ENCODE measurements at places on chromosomes 11 and 22.

DNA sequence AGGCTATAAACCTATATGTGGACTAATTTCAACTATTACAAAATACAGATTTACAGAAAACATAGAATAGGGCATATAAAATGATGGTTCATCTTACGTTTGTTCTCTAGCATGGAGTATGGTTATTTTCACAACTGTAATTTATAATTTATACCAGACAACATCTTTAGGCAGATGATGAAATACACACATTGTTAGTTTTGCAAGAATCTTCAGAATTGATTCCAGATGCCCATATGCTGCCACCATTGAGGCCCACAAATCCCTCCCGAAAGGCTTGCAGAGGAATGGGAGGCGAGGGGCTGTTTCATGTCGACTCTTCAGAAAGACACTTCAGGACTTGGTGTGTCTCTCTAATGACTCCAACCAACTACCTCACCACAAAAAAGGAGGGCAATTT, 6.2 kb downstream of the PTPN5 start:
- DNase-seq: no peak

- DNase-seq: no peak
Measured at GRCh38 chr11:10265936-10266335, 28.1 kb downstream of the SBF2 start.

GRCh38 chr11:19436932-19437331, 196.2 kb upstream of the E2F8 start:
- no peak for DNase-seq

DNA sequence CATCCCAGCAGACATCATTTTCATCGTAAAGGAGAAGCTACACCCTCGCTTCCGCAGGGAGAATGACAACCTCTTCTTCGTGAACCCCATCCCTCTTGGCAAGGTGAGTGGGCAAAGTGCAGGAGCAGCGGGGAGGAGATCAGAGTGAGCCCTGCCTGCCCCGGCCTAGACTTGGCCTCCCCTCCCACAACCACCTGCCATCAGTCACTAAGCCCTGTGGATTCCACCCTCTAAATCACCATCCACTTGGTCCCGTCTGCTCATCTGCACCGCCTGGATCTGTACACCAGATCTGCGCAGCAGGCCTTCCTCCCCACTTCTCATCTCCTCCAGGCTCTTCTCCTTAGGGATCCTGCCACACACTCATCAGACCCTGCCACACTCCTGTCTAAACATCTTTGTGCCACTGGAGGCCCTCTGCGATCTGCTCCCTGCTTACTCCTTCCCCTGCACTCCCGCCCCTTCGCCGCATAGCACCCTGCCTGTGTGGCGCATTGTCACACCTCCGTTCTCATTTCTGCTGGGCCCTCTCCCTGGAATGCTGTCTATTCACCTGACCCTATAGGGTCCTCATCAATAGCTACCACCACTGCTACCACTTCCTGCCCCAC, 14.2 kb downstream of the UCP2 start:
- DNase-seq: no peak

- DNase-seq: peak; percentile 20
Measured at GRCh38 chr22:44578516-44579230, 80.6 kb upstream of the RTL6 start.

GRCh38 chr11:70486026-70486415, 87.7 kb downstream of the CTTN start:
- no peak for DNase-seq

- no peak for DNase-seq
Measured at GRCh38 chr11:11456866-11457265, 103.8 kb upstream of the CSNK2A3 start.

- DNase-seq: no peak
Measured at GRCh38 chr11:85913513-85913912, 58.3 kb downstream of the CCDC83 start.

- no peak for DNase-seq
Measured at GRCh38 chr11:9728058-9728457, 64.2 kb downstream of the SWAP70 start.

DNA sequence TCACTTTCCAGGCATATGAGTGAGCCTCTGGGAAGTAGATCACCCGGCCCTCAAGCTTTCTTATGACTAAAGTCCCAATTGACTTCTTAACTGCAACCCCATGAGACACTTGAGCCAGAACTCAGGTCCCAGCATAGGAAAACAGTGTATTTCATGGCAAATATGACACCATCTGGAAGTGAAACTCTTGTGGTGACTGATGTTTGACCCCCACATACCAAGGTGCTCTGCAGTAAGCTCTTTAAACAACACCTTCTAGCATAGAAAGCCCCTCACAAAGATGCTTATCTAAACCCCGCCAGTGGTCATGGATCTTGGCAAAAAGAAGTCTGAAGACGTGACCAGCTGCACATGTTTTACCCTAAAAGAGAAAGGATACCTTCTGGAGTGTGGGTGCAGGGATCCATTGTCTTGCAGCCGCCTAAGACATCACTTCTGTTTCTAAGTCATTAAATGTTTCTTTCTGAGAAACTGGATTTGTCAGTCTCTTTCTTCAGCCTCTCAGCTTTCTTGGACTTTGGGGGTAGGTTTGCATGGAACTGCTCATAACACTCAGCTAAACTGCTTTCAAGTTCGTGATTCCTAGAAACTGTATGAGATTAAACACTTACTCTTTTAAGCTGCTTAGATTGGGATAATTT, 7.4 kb upstream of the PELI3 start:
- no peak for DNase-seq

GRCh38 chr22:25702040-25702439, 39.9 kb upstream of the MYO18B start:
- DNase-seq: no peak

GRCh38 chr22:32947573-32947972, 110.6 kb downstream of the SYN3 start:
- no peak for DNase-seq

- no peak for DNase-seq
Measured at GRCh38 chr11:31529189-31529588, 19.6 kb downstream of the ELP4 start.

GRCh38 chr11:32821517-32821916, 8.2 kb upstream of the PRRG4 start:
- DNase-seq: no peak

GRCh38 chr11:96161307-96162089, 181.5 kb downstream of the MAML2 start:
- no peak for DNase-seq

- no peak for DNase-seq
Measured at GRCh38 chr11:125976156-125976555, 30.3 kb downstream of the VSIG10L2 start.

DNA sequence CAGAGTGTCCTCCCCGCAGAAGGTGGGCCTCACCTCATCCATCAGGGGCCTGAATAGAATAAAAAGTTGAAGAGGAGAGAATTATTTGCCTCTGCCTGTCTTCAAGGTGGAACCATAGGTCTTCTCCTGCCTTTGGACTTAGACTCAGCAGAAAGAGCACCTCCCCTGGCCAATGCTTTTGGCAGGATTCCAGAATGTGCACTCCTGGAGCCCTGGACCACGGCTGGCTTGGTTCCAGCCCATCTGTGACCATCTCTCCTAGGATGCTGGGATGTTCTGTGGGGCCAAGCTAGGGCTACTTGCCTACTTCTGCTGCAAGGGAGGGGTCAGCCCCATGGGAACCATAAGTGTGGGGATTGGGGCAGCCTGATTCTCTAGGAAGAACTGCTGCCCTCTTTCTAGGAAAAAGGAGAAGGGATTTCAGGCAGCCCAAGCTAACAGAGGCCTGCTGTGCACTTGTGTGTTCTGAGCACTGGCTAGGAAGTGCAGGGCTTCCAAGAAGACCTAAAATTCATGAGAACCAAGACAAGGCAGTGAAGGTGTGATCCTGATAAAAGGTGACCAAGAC, 32.2 kb upstream of the SHANK2 start:
- DNase-seq: no peak

GRCh38 chr11:77124041-77124440, 4.0 kb upstream of the MYO7A start:
- DNase-seq: no peak

GRCh38 chr22:23193882-23194281, 13.6 kb downstream of the BCR start:
- DNase-seq: no peak

GRCh38 chr11:125295931-125296330, 131.4 kb downstream of the PKNOX2 start:
- no peak for DNase-seq

- no peak for DNase-seq
Measured at GRCh38 chr11:75777461-75778110, 9.0 kb downstream of the DGAT2 start.

DNA sequence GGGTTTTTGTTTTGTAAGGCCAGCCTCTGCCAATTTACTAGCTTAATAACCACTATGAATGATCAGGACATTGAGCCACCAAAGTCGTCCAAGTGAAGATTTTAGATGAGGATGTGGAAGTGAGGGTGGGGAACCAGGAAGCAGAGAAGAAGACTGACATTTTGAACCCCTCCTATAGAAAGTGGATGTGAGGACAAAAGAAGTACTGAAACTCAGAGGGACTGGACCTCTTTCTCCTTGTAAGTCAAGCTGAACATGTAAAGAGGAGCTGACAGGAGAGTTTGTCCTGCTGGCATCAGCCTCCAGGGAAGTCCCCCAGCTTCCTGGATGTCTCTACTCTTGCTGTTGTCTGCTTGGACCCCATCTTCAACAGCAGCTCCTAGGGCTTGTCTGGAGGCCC, 338.2 kb upstream of the NCAM1 start:
- no peak for DNase-seq

DNA sequence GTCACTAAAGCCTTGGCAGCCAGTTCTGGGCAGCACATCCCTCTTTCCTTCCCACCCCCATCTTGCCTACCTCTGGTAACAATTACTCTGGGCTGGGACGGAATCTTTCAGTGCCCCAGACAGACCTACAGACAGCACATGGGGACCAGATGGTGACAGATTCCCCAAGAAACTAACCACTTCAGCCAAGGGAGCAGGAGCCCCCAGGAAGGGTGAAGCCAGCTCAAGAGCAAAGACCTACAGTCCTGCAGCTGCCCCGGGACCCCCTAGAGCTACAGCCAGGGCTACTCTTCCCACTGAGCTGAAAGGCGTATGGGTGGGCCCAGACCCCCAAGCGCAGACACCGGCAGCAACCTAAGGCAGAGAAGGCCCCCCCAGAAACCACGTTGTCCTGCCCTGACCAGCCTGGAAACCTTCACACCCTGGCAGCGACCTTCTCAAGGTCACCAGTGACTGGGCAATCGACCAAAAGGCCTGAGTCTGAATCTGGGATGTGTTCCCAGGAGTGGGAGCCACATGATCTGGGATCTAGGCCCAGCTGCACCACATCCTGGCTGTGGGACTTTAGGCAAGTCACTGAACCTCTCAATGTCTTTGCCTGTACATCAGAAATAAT, 65.8 kb downstream of the LRRC32 start:
- no peak for DNase-seq

- DNase-seq: no peak
Measured at GRCh38 chr11:31351168-31351567, 18.4 kb downstream of the DCDC1 start.

DNA sequence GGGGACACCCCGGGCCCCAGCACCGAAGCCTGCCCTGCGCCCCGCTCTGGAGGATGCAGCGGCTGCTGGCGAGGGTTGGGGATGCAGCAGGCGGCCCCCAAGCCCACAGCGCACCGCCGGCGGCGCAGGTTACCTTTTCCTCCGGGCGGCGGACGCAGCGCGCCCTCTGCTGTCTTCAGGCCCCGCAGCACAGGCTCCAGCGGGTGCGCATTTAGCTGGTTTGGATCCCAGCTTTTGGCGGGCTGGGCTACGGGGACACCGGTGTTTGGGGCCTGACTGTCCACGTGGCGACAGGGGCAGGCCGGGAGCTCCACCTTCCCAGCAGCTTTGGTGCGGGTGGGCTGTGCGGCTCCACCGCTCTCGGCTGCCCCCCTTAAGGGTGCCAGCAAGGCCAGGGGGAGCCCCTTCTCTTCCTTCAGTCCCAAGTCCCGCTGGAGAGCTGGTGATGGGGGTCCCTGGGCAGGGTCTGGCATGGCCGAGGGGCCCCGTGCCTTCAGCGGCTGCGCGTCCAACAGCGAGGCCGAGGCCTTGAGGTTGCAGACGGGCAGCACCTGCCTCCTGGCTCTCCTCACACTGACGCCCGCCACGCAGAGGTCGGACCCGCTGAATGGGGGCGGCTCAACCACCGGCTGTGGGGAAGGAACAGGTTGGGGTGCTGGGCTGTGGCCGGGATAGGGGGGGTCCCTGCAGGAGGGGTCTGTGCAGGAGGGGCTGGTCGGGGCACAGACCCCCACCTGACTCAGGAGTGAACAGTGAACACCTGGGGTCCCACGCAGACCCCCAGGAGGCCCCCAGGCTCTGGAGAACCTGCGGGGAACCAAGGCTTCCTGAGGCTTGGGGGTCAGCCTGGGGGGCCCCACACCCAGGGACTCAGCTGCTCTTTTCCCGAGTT, 18.0 kb upstream of the IL17REL start:
- DNase-seq: no peak

DNA sequence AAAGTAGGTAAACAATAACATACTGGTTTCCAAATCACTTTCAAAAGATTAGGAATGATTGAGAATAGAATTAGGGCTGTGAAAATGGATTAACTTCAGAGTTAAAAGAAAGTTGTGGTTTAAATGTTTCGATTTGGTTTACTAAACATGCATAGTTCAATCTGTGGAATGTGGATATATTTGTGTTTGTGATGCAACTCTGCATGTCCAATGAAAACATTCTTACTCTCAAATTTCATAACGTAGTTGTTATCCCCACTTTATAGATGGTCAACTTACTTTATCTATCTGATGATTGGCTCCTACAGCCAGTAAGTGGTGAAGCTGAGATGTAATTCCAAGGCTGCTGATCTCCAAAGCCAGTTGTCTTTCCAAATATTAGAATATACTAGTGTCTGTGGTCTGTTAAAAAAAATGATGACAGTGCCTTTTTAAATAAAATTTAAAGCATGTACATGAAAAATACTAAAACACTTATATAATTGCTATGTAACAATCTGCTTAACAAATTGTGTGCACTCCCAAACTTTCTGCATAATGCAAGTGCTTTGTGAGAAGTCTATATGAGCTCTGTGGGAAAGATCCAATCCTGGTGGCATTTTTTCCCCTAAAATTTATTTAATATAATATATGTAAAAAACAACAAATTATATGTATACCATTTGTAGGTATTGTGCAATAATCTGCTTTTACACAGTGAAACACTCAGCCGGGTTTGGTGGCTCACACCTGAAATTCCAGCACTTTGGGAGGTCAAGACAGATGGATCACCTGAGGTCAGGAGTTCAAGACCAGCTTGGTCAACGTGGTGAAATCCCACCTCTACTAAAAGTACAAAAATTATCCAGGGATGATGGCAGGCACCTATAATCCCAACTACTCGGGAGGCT, 9.7 kb upstream of the SIK3 start:
- no peak for DNase-seq

DNA sequence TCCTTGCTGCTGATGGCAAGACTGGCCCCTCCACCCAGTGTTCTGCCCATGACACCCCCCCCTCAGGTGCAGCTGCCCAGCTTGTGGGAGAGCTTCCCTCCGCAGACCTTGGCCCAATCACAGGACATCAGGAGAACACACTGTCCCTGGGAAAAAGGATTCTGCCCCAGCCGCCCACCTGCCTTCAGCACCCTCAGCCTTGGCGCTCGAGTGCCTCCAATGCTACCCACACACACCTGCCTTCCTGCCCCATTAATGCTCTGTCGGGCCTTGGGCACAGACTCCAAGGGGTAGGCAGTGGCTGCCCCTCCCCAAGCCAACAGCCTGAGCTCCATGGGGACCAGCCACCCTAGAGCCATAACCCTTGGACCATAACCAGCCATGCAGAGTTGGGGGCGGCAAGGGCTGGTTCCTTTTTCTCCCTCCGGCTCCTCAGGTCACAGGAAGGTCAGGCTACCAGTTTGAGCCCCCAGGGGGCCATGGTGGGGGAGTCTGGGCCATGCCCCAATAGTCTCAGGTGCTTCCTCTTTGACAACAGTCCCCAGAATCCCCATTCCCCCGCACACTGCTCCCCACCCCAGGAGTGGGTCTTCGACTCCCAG, 1.3 kb upstream of the ZNF70 start:
- DNase-seq: no peak

GRCh38 chr11:77821349-77821851, 456 bp downstream of the AAMDC start:
- DNase-seq: no peak

Data from RWPE2 (cell line).